Esophagus mucosa (tissue), 1 donor: ENCODE measurements at places on chromosomes 1 and 21. TPM values are rescaled to one million over a fixed set of nuclear protein-coding genes. Genes with fewer than 3 reads are reported as not detected.

EXO1 gene
- 5.1 TPM for total RNA-seq

CLCA1 gene
- total RNA-seq: 0.08 TPM

ERICH3 gene
- total RNA-seq: not detected

- peak; percentile 70 for ATAC-seq
Measured at GRCh38 chr1:153616144-153616916, at the start of gene S100A14. TSS of gene S100A14 (minus strand) at chr1:153616325. CDS start at chr1:153615858, 467 bp downstream.

GRCh38 chr1:160222546-160222945, 17.4 kb downstream of the PEA15 start:
- ATAC-seq: no peak
